Hypothalamus (tissue), 51 donors: ENCODE measurements at places on chromosomes 4 and X.

- DNase-seq: no peak
Measured at GRCh38 chr4:73621357-73621756, 1.1 kb upstream of the RASSF6 start.

DNA sequence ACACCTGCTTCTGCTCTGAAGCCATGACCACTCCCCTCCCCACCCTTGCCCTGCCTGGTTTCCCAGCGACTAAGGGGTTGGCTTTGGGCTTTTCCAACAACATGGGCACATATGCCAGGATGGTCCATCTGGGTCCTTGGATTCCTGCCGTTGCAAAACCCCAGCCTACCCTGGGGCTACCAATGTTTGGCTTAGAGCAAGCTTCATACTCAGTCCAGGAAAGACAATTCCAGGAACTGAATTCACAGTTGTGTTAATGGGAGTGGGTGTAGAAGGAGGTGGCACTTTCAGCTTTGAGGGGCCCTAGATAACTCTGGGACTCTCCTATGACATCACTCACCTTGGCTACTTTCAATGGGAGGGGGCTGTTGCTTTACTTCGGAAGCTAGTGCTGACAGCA, 9.0 kb downstream of the FGFBP1 start:
- DNase-seq: no peak

DNA sequence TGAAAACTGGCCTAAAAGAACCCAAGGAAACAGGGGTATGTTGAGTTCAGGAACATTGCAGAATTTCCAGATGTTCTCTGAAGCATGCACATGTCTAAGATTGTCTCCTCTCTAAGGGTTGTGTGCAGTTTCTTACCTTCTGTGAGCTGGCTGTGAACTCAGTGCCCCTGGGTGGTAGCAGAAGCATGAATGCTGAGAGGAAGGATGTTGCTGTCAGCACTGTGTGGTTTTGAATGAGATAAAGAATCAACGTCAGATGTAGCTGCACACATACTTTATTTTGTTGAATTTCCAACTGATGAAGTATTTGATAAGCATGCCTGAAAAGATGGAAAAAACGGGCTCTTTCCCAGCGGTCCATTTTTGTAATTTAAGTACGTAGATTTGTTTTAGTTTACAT, 23.8 kb upstream of the CD38 start:
- no peak for DNase-seq

DNA sequence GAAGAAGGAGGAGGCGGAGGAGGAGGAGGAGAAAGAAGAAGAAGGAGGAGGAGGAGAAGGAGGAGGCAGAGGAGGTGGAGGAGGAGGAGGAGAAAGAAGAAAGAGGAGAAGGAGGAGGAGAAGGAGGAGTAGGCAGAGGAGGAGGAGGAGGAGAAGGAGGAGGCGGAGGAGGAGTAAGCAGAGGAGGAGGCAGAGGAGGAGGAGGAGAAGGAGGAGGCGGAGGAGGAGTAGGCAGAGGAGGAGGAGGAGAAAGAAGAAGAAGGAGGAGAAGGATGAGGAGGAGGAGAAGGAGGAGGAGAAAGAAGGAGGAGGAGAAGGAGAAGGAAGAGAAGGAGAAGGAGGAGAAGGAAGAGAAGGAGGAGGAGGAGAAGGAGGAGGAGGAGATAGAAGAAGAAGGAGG, 19.9 kb downstream of the MRFAP1 start:
- DNase-seq: no peak

GRCh38 chr4:1231637-1232360, 17.1 kb downstream of the CTBP1 start:
- DNase-seq: no peak

GRCh38 chr4:59102311-59102710, 1992.1 kb upstream of the IGFBP7 start:
- DNase-seq: no peak

DNA sequence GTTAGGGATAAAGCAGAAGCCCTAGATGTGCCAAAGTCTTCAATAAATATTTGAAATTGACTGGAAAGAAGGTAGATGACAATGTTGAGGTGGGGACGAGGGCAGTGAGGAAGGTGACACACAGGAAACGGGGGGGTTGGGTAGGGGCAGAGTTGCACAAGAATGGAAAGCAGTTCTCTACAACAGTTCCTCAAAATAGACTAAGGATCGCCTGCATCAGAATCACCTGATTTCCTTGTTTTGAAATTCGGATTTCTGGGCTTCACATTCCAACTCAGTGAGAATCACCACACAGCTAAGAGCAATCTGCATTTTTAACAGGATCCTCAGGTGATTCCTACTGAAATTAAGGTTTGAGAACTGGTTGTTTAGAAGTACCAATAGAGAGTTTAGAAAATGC, 70.6 kb downstream of the ARFIP1 start:
- DNase-seq: no peak

- no peak for DNase-seq
Measured at GRCh38 chrX:2185341-2186082, 315.3 kb downstream of the DHRSX start.

GRCh38 chr4:145881576-145881975, 57.0 kb downstream of the ZNF827 start:
- DNase-seq: no peak

DNA sequence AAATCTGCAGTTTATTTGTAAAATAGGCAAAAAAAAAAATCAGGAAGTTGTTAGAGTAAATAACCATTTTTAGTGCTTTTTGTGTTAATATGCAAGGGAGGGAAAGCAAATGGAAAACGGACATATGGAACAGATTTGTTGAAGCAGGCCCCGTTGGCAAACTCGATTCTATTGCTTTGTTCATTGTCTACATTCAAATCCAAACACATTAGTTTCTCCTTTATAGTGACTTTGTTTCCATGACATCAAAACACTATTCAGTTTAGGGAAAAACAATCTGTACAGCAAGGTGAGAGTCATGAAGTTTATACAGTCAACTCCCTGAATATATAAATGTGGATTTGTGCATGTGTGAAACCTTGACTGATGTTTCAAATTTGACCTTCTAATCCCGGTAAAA, 142.2 kb downstream of the FAM47A start:
- DNase-seq: no peak

GRCh38 chr4:146472404-146472803, 49.3 kb downstream of the SLC10A7 start:
- DNase-seq: no peak

DNA sequence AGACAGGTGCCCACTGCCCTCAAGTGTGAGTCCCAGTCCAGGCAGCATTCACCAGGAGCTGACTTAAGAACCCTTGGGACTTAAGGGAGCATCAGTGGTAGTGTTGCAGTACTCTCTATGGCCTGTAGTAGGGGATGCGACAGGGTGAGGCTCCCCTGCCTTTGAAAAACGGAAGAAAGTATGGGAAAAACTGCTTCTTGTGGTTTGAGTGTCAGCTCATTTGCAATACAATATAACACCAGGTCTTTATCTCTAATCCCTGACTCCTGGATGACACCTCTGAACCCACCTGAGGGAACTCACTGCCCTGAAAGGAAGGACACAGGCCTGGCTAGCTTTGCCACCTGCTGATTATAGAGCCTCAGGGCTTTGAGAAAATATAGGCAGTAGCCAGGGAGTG, 176.0 kb downstream of the SMARCA1 start:
- no peak for DNase-seq

DNA sequence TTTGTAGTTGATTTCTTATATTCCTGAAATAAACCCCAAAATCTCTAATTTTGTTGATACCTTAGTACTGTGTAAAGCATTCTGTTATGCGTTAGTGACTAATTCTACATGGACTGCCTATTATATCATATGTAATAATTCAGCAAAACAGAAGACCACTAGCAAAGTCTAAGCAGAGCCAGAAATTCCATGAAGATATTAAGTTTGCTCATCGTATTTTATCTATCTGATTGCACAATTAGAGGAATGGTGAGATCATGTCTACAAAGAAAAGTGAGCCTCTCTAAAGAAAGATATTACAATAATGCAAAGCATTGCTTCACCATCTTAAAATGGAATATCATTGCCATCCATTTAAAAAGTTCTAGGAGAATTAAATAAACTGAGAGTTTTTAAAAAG, 374.6 kb upstream of the SLC7A11 start:
- DNase-seq: no peak

DNA sequence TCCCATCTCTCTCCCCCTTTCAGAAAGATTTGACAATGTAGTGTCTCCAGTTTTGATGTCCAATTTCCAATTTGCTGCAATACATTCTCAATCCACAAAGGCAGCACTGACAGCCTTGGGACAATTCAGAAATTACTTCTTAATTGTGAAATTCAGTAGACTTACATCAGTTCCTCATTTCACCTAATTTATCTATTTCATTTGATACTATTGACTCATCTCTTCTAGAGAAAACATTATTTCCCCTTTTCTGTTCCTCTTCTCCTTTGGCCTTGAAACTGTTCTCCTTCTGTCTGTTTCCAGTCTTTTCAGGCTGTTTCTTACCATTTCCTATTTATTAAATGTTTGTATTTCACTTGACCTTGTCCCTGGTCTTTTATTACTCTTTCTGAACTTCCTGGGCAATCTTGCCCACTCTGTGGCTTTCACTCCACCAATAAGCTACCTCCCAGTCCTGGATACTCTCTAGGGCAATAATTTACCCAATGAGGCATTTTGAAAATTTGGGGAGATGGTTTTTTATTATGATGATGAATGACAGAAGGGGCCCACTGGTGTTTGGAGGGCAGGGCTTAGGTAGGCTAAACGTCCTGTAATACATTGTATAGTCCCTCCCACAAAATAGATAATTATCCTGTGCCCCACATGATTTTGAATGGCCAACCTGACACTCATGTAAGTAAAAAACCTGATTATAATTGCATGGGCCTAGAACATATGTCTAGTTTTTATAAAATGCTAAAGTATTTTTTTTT, 498.0 kb upstream of the BOD1L1 start:
- no peak for DNase-seq

DNA sequence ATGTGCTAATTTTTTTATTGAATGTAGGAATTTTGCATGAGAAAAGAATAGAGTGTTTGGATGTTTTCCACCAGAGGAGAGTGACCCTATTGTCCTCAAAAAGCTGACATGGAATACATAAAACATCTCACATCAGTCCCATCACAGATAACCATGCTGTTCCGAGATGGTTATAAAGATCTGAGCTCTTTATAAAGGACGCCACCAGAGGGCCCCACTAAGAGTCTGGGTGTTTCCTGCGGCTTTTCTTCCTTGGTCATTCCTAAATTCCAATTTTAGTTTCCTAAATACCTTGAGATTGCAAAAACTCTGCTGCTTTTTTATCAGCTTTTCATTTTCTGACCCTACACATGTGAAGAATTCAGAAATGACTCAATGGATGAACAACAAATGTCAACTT, 504.5 kb upstream of the FRG1 start:
- DNase-seq: no peak

DNA sequence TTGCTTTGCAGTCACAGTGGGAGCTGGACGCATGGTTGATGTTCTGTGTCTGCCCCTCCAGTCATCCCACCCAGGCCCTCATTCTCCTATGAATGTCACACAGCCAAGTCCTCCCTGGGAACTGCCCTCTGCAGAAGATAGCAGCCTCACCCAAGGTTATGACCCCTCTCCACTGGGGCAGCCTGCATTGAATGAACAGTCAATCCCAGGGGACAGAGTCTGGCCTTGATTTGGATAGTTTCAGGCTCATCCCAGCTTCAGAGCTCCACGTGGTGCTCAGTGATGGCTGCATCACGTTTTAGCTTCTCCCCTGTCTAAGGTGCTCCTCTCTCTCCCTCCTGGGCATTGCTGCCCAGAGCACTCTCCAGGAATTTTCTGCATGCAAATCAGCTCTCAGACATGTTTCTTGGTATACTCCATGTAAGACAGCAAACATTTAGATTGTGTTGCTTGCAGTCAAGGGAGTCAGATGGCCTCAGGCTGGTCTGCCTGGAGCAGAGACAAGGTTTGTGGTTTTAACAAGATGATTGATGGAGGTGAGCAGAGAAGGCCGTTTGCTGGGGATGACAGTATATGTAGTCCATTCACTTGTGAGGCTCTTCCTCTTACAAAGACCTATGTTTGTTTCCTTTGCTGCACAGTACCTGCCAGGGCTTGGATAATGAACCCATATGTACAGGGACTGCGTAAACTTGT, 56.1 kb upstream of the MSX1 start:
- DNase-seq: no peak

DNA sequence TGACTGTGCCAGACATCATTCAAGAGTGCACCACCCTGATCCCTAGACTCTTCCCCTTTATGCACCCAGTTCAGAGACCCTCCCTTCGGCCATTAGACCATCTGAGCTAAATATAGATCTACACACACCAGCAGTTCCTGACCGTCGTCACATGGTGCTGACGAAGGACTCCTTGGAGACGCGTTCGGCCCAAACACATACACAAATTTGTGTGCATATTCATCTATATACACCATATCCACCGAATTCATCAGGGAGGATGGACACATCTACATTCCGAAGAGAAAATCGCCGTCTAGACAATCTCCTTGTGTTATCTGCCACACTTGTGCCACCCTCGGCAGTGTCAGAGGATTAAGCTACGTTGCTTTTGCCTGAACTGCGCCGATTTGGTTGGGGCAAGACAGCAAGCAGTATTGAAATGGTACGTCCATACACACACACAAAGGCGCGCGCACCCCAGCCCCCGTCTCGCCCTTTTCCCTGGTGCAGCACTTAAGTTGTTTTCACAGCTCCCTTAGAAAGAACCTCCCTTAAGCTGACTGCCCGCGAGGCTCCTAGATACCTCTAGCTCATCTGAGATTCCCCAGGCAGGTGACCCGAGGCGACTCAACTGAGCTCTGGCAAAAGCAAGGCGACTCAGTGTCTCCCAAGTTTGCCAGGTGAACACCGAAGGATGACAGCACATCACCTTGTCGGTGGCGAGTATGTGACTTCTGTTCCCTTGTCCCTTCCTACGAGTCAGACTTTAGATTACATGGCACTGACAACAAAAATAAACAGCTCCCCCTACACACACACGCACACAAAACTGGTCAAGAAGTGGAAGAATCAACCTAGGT, 1.0 kb downstream of the RASGEF1B start:
- peak; percentile 73 for DNase-seq

- DNase-seq: no peak
Measured at GRCh38 chrX:153669174-153669890, 4.3 kb downstream of the PNCK start.

- DNase-seq: no peak
Measured at GRCh38 chr4:13536607-13537006, 7.7 kb downstream of the NKX3-2 start.

DNA sequence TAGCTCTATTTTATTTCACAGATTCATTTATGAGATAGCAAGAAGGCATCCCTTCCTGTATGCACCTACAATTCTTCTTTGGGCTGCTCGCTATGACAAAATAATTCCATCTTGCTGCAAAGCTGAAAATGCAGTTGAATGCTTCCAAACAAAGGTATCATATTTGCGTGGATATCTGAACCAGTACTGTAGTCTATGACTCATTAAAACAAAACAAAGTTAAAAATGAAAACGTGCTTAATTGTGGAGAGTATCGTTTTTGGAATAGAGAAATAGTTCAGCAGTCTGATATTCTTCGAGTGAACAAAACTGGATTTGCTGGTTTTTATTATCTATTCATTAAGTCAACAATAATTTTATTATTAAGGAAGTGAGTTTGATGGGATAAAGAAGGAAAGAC, 6.3 kb downstream of the AFP start:
- no peak for DNase-seq
